ENCODE measurements at places on chromosomes 6 and 20.

DNA sequence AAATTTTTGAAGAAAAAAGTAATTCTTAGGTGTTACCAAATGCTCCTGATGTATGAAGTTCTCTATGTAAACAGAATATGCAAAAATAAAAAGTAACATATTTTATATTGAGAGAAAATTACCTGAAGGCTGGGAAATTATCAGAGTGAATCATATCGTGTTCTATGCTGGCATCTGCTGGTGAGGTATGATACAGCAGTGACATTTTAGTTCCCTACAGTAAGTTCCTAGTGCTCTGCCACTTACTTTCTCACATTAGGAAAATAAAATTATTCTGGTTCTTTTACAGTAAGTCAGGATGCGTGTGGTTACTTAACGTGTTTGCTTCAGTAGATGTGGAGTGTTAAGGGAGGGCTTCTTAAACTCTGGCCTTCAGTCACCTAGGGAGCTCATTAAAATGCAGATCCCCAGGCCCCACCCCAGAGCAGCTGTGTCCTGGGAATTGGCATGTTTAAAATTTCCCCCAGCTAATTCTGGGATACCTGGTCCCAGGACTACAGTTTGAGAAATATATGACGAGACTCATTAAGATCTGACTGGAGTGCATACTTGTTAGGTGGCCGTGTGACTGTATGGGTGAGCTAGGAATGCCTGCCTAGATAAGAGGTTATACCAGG lies 3.2 kb downstream of the ACTR5 start:
- DNase-seq = no peak

DNA sequence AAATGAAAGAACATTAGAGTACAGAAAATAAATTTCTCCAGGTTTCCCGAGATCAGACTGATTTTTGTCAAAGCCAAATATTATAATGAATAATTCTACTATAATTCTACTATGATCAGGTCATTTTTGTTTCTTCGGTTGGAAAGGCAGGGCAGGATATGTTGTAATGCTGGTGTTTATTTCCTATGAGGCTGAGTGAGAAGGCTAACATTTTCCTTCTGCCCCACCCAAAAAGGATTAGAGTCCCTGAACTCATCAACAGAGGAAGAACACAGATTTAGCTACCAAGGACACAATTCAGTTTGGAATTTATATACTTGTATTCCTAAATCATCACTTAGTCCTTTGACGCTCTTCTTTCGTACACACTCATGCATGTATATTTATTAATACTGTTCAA lies 318.9 kb downstream of the SYNE1 start:
- no peak for DNase-seq

DNA sequence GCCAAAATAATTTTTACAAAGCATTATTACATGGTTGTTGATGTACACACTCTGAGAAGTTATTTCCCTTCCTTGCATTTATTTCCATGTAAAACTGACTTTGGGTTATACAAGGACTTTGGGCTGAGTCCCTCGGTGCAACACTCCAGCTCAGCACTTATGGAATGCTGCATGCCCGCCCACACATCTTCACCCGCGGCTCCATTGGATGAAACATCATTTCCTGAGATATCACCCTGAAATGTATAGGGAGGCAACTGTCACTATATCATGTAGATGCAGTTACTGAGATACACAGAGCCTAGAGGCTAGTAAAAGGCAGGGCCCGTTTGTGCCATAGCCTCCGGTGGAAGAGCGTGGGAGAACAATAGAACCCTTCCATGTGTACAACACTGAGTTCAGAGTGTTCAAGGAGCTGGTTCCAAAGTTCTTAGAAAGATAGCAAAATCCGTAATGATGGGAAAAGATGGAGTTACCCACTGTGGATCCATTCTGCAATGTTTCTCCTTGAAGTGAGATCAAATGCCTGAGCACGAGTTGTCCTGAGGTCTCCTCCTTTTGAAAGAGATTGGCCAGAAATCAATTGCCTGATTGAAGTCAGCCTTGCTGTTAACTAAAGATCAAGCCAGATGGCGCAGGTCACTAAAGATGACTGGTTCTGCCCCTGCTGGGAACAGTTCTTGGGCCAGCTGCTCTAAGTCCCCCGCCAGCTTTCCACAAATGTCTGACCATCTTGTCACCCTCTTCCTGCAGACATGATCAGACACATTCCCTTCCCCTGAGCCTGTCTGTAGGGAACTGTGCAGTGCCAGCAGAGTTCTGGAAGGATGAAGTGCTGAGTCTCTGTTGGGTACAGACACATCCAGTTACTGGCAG lies 100.9 kb upstream of the IYD start:
- DNase-seq = no peak

GRCh38 chr20:50153153-50153499 lies 397 bp downstream of the PEDS1 start:
- DNase-seq = no peak

GRCh38 chr20:49794336-49795134 lies 18.1 kb upstream of the SLC9A8 start:
- peak; percentile 78 for DNase-seq

DNA sequence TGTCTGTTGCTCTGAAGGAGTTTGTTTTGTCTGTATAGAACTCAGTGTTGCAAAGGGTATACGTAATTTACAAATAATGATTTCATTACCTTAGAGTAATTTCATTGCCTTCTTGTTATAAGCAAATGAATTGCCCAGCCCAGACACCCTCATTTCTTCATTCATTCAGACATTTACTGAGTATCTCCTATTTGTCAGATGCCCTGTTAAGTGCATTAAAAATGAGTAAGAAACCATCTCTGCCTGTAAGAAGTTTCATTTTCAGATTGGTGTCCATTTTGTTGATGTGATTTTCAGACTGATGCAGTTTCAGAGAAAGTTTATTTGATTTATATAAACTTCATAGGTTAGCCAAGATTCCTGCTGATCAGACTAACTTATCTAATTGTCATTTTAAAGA lies 429.3 kb downstream of the PHF3 start:
- DNase-seq = no peak

DNA sequence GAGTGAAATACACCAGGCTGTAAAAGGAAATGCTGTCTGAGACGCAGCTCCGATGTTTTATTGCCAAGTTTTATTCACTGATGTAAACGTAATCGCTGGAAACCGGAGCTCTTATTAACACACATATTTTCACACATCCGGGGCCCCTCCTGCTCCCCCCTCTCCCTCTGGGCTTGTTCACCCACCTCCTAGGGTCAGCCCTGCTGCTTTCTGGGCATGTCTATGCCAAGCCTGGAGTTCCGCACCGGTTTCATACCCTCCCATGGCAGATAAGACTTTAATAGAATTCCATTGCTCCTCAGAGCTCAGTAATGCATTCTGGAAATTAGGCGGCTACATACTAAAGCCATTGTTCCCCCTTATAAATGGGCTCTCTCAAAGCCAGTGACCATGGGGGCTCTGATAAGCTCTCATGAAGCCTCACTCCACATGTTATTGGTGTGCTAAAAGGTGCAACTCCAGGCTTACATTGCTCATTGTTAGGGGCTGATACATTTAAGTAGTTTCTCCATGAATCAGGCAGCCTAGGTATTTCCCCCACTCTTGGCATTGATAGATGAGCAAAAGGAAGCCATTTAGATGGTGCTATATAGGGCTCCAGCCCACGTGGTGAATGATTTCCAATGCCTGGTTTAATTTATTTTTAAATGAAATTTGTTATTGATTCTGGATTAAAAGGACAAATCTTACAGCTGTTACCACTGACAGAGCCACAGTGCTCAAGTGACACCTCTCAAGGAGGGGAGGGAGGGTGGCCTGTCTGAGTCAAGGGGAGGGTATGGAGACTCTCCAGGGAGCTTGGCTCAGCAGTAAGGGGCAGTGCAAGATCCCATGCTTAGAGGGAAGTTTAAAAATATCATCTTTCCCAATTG lies 4.5 kb upstream of the VSTM2L start:
- DNase-seq = no peak

DNA sequence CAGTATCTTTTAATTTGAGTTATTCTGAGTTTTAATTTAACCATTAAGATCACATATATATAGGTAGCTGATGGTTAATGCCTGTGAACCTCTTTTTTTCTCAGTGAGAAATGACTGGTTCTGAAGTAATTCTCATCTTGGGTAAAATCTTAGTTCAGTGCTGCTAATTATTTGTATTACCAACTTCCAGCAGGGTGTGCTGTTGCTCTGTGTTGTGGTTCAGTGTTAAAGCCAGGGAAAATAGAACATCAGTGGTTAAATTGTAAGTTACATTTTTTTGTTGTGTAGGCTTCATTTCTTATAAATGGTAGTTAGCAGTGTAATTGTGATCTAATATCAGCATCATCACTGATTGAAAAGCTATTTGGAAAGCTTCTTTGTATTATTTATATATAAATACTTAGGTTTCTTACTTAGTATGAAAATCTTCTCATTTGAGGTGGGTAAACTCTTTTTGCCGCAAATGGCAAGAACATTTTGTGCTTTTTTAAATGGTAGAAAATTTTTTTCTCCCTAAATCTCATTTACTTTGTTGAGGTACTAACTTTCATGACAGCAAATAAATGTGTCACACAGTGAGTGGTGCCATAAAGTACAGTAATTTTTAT lies 43.7 kb downstream of the CDC5L start:
- no peak for DNase-seq

GRCh38 chr6:85677234-85677956 lies 34.7 kb upstream of the SYNCRIP start:
- no peak for DNase-seq

GRCh38 chr6:93677264-93677965 lies 258.1 kb upstream of the EPHA7 start:
- no peak for DNase-seq

DNA sequence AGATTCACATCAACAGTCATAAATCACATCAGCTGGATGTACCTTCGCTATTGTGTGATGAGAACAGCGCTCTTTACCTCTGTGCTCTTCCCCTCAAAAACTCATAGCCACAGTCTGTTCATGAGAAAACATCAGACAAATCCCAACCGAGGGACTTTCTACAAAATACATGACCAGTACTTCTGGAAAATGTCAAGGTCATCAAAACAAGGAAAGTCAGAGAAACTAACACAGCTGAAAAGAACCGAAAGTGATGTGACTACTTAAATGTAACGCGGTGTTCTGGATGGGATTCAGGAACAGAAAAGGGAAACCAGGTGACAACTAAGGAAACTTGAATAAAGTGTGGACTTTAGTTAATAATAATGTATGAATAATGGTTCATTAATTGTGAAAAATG lies 112.0 kb upstream of the CBLN4 start:
- DNase-seq = no peak

Data from GF-D8 (cell line).